ENCODE measurements at places on chromosomes 2 and 18.
A peak's percentile ranks its signal among the peaks of the same experiment; 100 is the strongest.

GRCh38 chr2:235055891-235056516, 104.2 kb downstream of the SH3BP4 start:
- DNase-seq: no peak

DNA sequence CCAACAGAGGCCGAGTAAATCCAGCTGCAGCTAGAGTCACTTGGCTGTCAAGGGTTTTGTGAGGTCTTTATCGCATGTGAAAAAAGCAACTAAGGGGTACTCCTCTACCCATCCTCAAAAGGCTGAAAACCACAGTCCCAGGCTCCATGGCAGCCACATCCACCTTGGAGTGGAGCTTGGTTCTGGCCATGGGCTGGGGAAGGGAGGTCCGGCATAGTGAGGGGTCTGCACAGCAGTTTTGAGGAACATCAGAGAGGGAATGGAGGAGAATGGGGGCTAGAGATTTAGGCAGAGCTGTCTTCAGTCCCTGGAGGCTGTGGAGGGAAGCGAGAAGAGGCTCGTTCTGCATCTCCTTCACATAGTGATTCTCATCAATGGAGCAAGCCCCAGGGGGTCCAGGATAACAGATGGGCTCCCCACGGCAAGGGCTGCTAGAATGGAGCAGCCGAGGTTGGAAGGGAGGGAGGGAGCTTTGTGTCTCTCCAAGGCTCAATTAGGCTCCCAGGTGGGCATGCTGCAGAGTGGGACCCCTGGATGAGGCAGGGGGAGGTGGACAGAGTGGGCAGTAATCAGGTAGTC, 21.0 kb downstream of the MROH2A start:
- DNase-seq: no peak

DNA sequence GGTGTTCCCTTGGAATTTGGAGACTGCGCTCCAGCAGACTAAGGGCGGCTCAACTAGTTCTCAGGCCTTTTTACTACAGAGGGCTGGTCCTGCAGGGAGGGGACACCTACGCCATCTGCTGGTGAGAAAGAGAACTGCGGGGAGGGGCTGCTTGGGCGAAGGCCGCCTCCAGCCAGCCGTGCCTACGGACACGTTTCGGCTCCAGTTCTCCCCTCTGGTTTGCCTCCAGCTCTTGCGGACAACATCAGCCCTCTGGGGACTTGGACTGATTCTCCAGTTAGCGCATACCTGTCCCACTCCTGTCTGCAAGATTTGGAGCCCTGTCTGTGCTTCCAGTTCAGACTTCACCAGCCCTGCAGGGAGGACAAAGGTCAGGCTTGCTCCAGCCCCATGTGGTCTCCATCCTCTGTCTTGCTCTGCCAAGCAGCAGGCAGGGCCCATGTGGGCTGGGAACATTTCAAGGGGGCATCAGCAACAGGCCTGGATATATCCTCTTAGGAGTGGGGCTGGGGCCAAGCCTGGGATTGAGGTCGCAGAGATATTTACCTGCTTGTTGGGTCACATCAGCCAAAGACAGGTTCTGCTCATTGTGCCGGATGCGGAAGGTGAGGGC, 10.3 kb downstream of the PTPRN start:
- DNase-seq: peak; percentile 85

GRCh38 chr18:45175511-45175910, 439.8 kb upstream of the SLC14A2 start:
- no peak for DNase-seq

- DNase-seq: no peak
Measured at GRCh38 chr2:42183775-42184174, 14.6 kb downstream of the EML4 start.

DNA sequence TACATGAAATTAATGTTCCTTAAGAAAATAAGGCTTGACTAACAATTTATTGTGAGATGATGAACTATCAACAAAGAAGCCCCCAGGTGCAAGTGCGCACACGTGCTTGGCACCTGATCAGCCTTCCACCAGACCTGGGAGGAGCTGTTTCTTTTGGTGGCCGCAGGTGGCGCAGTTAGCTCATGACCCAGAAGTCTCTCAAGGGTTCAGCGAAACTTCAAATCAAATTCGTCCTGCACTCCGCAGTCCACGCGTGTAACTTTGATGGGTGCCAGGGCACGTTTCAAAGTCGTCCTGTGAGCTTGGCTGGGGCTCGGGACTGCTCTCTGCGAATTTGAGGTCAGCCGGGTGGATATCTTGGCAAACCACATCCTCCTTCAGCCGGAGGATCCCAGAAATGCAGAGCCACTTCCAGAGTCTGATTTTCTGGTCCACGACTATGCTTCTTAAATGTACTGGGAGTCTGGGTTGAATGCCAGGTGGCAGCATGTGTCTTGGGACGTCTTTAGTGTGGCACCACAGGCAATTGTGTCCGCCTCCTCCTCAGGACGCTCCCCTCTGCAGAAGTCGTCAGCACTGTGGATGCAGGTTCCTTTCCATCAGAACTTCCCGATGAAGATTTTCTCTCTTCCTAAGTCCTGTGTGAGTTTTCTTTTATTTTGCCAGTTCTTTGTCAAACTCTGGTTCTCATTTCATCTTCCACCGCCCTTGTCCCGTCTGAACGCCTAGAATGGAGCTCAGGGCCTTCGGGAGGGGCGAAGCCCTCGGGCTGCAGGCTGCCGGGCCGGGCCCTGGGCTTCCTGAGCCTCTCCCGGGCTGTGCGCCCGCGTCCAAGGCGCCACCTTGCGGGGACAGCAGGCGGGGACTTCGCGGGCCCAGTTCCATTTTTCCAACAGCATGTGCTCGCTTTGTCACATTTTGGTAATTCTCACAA, 61.3 kb upstream of the RAPGEF4 start:
- DNase-seq: peak; percentile 11

DNA sequence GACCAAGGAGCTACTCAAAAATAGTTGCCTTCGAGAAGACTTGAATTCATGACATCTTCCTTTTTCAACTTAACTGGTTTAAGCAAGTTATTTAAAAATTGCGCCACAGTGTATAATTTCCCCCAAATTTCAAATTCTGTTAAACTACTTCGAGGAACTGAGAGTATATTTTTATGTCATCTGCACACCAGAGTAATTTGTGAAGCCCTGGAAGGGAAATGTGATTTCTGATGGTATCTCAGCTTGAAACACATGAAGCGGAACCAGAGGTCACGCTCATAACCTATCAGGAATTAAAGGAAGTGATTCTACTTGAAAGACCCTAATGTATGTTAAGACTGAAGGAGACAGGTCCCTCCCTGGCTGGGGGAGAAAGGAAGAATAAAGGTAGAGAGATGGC, 33.9 kb upstream of the DARS1 start:
- DNase-seq: no peak

DNA sequence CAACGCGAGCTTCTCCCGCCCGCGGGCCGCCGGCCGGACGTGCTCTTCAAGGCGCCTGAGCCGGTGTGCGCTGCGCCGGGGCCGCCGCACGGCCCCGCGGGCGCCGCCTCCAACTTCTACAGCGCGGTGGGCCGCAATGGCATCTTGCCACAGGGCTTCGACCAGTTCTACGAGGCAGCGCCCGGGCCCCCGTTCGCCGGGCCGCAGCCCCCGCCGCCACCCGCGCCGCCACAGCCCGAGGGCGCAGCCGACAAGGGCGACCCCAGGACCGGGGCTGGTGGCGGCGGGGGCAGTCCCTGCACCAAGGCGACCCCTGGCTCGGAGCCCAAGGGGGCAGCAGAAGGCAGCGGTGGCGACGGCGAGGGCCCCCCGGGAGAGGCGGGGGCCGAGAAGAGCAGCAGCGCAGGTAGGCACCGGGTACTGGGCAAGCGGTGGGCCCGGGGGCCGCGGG, 676 bp downstream of the HOXD11 start:
- no peak for DNase-seq

DNA sequence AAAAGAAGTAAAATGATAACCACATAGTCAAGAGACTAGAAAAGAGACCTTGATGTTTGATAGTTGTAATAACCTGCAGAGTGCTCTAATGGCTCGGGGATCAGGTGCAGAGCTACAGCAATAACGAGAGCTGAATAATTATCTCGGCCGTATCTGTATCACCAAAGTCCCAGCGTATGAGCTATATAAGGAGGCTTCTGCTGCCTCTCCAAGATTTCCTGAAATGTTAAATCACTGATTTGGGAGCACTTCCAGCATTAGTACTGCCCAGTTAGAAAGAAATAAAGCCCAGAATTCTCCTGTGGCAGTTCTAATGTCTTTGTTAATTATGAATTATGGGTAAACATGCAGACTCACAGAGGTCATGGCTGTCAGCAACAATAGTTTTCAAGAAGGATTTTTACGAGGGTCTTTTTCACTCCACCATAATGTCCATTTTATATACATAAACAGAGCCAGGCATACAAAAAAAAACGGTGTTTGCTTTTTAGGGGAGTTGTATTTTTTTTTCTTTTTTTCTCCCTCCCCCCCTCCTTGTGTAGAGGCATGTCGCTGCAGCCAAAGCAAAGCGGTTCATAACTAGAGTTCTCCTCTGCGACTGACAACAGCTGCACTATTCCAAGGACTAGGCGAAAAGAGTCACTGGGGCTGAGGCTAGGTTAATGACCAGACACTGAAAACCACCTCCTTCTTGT, 168.3 kb upstream of the VRK2 start:
- DNase-seq: no peak

GRCh38 chr18:77105028-77105427, 27.6 kb downstream of the MBP start:
- DNase-seq: peak; percentile 20

GRCh38 chr2:63520793-63521192, 67.5 kb downstream of the WDPCP start:
- no peak for DNase-seq

DNA sequence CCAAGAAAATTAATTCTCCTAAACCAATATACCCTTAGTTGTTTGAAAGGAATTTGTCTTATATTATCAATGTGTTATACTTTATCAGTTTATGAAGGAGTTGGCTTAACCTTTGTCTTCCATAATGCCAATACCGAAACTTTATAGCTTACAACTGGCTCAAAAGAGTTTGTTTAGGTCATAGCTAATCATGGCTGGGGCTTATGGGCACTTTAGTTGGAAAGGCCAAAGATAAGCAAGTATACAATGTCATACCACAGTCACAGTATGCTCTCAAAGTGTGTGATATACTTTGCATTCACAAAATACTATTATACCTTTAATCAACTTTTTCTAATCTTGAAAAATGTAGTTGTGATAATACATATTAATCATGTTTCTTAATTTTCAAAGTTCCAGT, 2.3 kb downstream of the KLHL41 start:
- DNase-seq: no peak

- no peak for DNase-seq
Measured at GRCh38 chr2:77064324-77064723, 457.9 kb downstream of the LRRTM4 start.

DNA sequence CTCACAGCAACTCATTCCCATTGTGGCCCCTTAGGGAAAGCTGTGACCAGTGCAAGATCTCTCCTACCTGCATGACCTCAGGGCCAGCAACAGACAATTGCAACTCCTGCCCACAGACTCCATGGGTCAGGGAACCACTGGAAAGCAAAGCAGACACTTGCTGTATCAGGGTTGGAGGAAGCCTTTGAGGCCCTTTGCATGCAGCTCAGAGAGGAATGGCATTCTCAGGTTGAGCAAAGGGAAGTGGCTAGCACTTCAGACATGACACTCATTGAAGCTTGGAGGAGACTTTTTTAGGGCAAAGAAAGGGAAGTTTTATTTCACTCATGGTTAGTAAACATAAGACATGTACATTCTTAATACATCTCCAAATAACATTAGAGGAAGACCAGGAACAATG, 22.1 kb downstream of the IL1F10 start:
- DNase-seq: no peak

DNA sequence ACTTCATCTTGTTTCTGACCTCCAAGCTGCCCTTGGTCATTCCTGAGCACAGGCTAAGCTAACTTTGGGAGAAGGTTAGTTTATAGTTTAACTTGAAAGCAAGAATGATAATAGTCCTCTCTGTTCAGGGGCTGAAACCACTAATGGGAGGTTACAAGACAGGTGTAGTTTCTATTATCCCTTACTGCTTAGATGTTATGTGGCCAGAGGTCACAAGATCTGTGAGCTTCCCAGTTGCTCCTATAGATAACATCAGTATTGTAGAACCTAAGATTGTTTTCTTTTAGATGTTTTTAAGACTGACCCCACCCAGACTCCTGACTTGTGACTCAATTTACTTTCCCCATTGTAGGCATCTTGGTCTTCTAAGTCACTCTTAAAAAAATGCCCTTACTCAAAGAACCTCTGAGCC, 94.8 kb upstream of the LPIN2 start:
- DNase-seq: no peak

GRCh38 chr18:27138079-27138478, 47.0 kb downstream of the CHST9 start:
- no peak for DNase-seq

DNA sequence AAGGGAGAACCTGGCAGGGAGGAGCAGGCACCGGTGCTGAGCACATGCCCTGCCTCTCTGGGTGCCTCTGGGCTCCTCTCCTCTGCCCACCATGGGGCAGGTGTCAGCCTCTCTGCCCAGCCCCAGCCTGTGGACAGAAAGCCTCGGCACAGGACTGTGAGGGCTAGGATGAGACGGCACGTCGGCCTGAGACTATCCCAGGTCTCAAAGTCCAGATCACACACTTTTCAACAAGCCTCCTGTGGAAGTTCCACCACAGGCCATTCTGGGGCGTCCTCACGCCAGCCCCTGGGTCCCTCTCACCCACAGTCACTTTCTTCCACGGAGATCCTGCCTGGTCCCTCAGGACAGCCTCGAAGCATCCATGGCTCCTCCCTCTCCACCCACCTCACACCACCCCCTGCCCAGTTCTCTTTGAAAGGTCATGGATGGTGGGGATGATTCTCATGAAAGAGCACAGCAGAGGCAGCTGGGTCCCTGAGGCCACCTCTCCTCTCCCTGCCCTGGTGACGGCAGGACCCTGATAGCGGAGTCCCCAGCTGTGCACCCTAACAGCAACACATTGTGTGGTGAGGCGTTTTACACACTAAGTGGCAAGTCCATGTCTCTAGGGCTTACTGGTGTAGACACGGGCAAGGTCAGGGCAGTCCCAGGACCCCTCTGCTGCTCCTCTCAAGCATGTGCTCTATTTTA, 569.4 kb upstream of the SALL3 start:
- no peak for DNase-seq

DNA sequence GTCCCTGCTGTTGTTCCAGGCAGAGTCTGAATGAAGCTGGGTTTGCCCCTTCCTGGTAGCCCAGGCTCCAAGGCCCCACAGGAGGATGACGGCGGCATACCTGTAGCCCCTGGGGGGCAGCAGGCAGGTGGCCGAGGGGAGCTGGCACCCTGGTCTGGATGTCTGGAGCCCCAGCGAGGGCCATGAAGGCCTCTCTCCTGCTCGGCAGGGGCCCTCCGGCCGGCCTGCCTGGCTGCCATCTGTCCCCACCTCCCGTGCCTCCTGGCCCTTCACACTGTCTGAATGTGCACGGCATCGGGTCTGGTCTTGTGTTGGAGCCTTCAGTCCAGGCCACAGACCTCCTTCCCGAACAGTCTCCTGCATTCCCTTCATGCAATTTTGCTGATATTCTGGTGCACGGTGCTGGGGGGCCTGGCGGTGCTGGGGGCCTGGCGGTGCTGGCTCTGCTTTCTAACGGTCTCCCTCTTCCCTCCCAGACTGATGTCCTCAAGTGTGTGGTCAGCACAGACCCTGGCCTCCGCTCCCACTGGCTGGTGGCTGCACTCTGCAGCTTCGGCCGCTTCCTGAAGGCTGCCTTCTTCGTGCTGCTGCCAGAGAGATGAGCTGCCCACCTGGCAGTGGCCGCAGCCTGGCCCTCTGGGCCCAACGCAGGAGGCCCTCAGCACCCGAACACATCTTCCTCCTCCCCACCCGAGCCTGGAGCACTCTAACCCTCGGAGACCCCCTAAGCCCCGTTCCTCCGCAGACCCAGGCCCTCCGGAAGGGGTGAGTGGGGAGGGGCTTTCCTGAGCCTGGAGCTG, 13.5 kb downstream of the BOK start:
- DNase-seq: no peak

- DNase-seq: no peak
Measured at GRCh38 chr2:157256626-157257025, 879 bp upstream of the GALNT5 start.
